ENCODE measurements at places on chromosomes 6 and 20. TPM values are rescaled to one million over a fixed set of nuclear protein-coding genes. Genes with fewer than 3 reads are reported as not detected.

GRCh38 chr6:25229671-25230321, 49.4 kb upstream of the CARMIL1 start:
- H3K36me3 ChIP-seq: no peaks in the 10 kb centered on the region
- no peak overlapping the region for H3K4me3 ChIP-seq

- H3K27me3 ChIP-seq: no peaks in the 10 kb centered on the region
- no peak overlapping the region for H3K27ac ChIP-seq
These were observed 4.4 kb upstream of the CST3 start for GRCh38 chr20:23641936-23642751.

The RAB32 gene
- not detected for total RNA-seq

DNA sequence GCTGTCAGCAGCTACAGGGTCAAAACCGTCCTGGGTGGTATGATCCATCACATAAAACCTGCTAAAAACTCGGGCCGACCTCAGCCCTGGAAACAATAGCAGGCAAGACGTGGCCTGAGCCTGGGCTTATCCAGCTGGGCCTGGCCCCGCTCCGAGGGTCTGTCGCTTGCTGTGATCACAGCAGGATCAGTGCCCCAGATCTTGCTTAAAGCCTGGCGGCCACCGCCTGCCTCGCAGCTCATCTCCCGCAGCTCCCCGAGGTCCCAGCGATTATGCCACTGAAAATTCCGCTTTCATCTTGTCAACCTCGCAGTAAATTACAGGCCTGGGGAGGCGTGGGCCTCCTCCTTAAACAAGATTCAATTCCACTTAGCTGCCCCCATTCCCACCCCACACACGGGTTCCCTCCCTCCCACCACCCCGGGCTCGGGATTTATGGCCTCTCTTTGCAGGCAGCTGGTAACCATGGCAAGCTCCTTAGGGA, 40.1 kb downstream of the CDH22 start:
- H3K36me3 ChIP-seq: no peaks in the 10 kb centered on the region
- no peak overlapping the region for H3K27ac ChIP-seq
- peaks cover 4% of the 10 kb centered on the region for H3K27me3 ChIP-seq
- H3K4me3 ChIP-seq: no peak overlapping the region

GRCh38 chr6:41602422-41602743, 35.9 kb upstream of the MDFI start:
- H3K4me1 ChIP-seq: no peaks in the 10 kb centered on the region
- no peaks in the 10 kb centered on the region for H3K27me3 ChIP-seq
- DNase-seq: no peak
- no peak overlapping the region for H3K27ac ChIP-seq
- H3K4me3 ChIP-seq: no peak overlapping the region

The SLC16A10 gene
- total RNA-seq: 10.6 TPM

The MUC22 gene
- total RNA-seq: not detected

GRCh38 chr20:57990396-57990987, 238.0 kb downstream of the ANKRD60 start:
- H3K27ac ChIP-seq: no peak overlapping the region
- H3K27me3 ChIP-seq: no peaks in the 10 kb centered on the region
- H3K36me3 ChIP-seq: no peaks in the 10 kb centered on the region
- H3K4me1 ChIP-seq: no peaks in the 10 kb centered on the region
- no peak overlapping the region for H3K4me3 ChIP-seq

DNA sequence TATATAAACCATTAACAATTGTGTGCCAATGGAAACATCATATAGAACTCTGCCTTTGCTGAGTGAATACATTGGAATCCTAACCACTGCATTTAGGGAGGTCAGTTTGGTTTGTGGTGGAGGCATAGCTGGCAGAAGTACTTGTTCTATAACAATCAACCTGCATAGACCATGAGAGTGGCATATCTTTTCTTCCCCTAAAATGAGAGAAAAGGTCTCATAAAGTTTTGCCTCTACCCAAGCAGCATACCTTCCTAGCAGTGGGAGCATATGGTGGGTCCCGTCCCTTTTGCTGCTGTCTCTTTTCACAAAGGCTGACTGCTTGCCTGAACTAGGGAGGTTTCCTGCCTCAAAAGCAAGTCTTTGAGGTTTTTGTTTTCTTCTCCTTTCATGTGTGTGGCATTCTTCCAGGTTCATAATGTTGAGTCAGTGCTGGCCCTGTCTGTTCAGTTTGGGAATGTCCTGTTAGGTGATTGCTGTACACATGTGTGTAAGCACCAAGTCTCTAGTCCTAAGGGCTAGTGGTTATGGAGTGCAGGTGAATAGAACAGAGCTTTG, 61.2 kb upstream of the SUPT3H start:
- DNase-seq: no peak
- H3K27ac ChIP-seq: no peak overlapping the region
- H3K27me3 ChIP-seq: no peaks in the 10 kb centered on the region
- no peaks in the 10 kb centered on the region for H3K4me1 ChIP-seq
- H3K36me3 ChIP-seq: no peaks in the 10 kb centered on the region

GRCh38 chr6:26017632-26017966, 55.0 kb downstream of the TRIM38 start:
- DNase-seq: no peak
- H3K27me3 ChIP-seq: no peaks in the 10 kb centered on the region
- H3K4me3 ChIP-seq: no peak overlapping the region
- H3K36me3 ChIP-seq: no peaks in the 10 kb centered on the region
- peaks cover 4% of the 10 kb centered on the region for H3K4me1 ChIP-seq
- H3K27ac ChIP-seq: no peak overlapping the region

- no peak overlapping the region for H3K4me3 ChIP-seq
- H3K27ac ChIP-seq: no peak overlapping the region
- no peaks in the 10 kb centered on the region for H3K36me3 ChIP-seq
- DNase-seq: no peak
- no peaks in the 10 kb centered on the region for H3K27me3 ChIP-seq
These were observed 104.0 kb upstream of the GPR6 start for GRCh38 chr6:109874086-109874485.

DNA sequence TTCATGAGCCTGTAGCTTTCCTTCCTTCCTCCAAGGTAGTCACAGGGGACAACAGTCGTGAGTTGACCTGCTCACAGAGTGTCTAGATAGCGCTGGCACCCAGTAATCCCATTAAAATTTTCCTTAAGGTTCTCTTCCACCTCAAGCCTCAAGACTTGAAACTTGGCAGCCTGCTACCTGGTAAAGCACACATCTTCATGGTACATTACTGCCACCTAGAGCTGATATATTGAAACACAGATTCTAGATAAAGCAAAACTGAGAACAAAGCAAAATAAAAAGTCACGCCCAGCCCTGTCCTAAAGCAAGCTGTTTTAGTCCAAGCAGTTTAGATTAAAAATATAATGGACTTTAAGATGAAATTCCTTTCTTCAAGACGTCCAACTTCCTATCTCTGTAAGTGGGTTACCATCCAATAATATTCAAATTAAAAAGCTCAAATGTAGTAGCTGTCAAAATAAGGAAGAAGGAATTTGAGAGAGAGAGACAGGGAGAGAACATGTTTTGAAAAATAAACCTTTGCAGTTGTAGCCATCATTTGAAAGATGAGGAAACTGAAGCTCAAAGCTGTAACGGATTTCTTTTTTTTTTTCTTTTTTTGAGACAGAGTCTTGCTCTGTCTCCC, 50.7 kb upstream of the CD83 start:
- peaks cover 6% of the 10 kb centered on the region for H3K27me3 ChIP-seq
- no peak overlapping the region for H3K4me3 ChIP-seq
- DNase-seq: no peak
- no peak overlapping the region for H3K27ac ChIP-seq
- no peaks in the 10 kb centered on the region for H3K36me3 ChIP-seq

DNA sequence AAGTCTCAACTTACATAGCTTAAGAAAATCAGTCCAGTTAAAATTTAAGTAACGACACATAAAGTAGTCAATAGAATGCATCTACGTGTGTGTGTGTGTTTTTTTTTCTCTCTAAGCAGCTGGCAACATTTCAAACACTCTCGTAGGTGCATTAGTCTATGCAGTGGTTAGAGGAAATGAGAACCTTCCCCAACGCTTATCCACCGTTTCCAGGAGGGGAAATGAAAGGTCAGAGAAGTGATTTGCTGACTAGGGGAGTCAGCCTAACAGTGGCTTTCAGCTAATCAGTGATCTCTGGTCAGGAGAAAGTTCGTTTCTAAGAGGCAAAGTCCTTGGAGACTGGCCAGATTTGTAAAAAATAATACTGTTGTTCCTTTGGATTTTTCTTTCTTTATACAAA, 806.6 kb downstream of the C6orf118 start:
- no peak overlapping the region for H3K4me3 ChIP-seq
- no peaks in the 10 kb centered on the region for H3K4me1 ChIP-seq
- H3K27ac ChIP-seq: no peak overlapping the region
- peak; percentile 19 for DNase-seq

- H3K4me1 ChIP-seq: peaks cover 13% of the 10 kb centered on the region
- DNase-seq: peak; percentile 53
- no peak overlapping the region for H3K27ac ChIP-seq
- no peaks in the 10 kb centered on the region for H3K27me3 ChIP-seq
- H3K36me3 ChIP-seq: no peaks in the 10 kb centered on the region
These were observed 106.5 kb upstream of the LAMP5 start for GRCh38 chr20:9407805-9408421.

DNA sequence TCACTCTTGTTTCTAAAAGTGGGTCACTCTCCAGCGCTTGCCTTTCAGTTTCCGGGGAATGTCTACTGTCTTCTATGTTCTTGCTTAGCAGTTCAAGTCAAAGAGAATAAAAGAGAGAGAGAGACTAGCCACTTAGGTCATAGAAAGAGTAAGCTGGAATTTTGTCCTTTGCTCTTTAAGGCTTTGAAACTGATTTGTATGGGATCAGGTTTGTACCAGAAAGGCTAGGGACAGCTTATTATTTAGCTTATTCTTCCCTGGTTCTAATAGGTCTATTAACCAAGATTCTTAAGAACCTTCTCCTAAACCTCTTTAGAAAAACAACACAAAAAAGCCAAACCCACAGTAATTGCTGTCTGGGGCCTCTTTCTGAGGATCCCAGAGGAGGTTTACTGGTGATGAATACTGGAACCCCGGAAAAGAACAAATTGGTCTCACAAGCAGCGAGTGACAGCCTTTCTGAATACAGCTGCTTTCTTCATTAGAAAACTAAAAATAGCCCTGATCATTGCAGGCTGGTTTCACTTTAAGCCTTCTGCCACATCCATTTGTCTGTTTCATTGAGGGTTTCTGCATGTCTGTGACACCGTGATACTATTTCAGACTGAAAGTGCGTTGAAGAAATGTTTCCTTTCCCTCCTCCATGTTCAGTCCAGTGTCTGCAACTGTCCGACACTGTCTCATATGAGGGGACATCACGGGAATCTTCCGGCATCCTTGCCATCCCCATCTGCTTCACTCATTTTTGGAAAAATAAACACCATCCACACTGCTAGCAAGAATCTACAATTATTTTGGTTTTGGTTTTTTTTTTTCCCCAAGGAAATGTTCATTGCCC, 75.1 kb upstream of the ATXN1 start:
- H3K4me1 ChIP-seq: peaks cover 36% of the 10 kb centered on the region
- peak overlapping the region; percentile 37 for H3K4me3 ChIP-seq
- peak; percentile 77 for DNase-seq
- H3K27ac ChIP-seq: peak overlapping the region; percentile 57
- H3K27me3 ChIP-seq: no peaks in the 10 kb centered on the region

DNA sequence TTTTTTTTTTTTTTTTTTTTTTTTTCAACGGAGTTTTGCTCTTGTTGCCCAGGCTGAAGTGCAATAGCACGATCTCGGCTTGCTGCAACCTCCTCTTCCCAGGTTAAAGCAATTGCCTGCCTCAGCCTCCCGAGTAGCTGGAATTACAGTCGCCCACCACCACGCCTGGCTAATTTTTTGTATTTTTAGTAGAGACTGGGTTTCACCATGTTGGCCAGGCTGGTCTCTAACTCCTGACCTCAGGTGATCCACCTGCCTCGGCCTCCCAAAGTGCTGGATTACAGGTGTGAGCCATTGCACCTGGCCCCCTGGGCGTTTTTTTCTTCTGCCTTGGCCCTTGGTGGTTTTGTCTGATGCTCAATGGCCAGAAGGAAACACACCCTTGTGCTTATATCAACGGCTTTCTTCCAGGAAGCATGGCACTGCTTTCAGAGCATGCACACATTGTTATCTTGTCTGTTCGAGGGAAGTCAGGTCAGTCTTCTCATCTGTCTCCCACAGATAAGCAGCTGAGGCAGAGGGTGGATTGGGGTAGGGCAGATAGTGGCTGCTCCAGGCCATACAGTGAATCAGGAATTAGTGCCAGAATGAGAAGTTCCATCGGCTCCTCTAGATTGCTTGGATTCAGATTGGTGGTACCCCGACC, 203.1 kb downstream of the TSHZ2 start:
- no peak overlapping the region for H3K4me3 ChIP-seq
- no peak for DNase-seq
- no peaks in the 10 kb centered on the region for H3K4me1 ChIP-seq
- 0 out of 2 replicates have a peak, but pooled peaks cover 3% of the 10 kb centered on the region for H3K27me3 ChIP-seq

GRCh38 chr20:17228624-17229061, 1.8 kb downstream of the PCSK2 start:
- no peaks in the 10 kb centered on the region for H3K4me1 ChIP-seq
- no peak overlapping the region for H3K27ac ChIP-seq
- DNase-seq: no peak
- H3K27me3 ChIP-seq: peaks cover 5% of the 10 kb centered on the region
- no peaks in the 10 kb centered on the region for H3K36me3 ChIP-seq

DNA sequence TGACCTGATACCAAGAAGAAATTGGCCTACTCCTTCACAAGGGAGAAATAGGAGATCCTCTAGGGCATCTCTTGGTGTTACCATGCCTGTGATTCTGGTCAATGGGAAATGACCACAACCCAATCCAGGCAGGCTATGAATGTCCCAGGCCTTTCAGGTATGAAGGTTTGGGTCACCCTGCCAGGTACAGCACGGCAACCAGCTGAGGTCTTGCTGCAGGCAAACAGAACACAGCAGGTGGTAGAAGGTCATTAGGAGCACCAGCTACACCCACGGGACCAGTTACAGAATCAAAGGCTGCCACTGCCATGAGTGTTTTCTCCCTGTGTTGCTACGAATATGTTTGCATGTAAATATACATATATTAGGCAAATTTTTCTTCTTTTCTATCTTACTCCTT, 202.3 kb downstream of the ERMARD start:
- H3K27me3 ChIP-seq: no peaks in the 10 kb centered on the region
- H3K27ac ChIP-seq: no peak overlapping the region
- DNase-seq: no peak
- H3K36me3 ChIP-seq: no peaks in the 10 kb centered on the region
- H3K4me3 ChIP-seq: no peak overlapping the region

DNA sequence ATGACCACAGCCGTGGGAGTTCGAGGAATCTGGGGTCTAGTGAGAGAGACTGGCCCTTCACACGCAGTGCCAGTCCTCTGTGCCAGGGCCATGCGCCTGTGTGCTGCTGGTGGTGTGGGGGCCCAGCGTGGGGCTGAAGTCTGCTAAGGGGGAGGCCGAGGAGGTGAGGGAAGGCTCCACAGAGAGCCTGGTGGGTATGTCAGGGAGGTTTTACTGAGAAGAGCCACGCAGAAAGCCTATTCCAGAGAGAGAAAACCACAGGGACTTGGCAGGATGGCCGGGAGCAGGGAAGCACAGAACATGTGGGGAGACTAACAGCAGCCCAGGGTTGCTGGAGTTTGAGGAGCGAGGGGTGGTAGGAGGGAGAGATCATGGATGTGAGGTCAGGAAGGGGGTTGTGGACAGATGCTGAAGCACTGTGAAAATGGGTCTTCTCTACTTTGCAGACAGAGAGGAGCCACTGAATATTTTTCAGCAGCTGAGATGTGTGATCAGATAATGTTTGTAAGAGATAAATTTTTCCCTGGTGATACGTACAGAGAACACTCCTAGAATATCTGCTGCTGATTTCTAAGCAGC, 35.3 kb downstream of the DUSP22 start:
- H3K4me1 ChIP-seq: peaks cover 85% of the 10 kb centered on the region
- H3K4me3 ChIP-seq: no peak overlapping the region
- DNase-seq: no peak

The RAB44 gene
- total RNA-seq: 0.05 TPM

The MUCL3 gene
- total RNA-seq: 0.28 TPM
